ENCODE measurements at places on chromosomes 3 and 15. TPM values are rescaled to one million over a fixed set of nuclear protein-coding genes. Genes with fewer than 3 reads are reported as not detected.

- DNase-seq: no peak
Observed at GRCh38 chr3:23219552-23219951, 16.4 kb downstream of the UBE2E2 start.

DNA sequence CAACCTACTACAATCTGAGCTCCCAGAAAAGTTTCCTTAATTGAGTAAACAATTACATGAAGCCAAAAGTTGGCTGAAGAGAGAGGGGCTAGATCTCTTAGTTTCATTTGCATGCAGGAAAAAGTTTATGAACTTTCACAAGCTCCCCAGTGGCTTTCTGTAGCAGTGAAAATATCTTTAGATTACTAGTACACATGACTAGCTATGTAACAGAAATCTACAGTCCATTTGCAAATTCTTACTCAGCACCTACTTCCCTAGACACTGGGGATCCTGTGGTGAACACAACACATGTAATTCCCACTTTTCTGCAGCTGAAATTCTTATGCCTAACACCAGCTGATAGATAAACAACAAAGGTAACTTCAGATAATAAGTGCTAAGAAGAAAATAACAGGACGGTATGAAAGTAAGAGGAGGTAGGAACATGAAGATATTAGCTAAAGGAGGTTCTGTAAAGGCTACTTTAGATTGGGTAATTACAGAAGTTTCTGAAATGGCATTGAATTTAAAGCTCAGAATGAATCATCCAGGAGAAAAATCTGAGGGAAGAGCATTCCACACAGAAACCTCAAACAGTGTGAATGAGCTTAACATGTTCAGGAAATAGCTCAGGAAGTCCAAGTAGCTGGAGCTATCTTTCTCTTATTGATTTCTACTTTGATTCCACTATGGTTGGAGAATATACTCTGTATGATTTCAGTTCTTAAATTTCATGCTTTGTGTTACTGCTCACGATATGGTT is 204.8 kb downstream of the MAGI1 start:
- DNase-seq: no peak

GRCh38 chr3:123941121-123941520 is 19.9 kb downstream of the CCDC14 start:
- no peak for DNase-seq

Gene TMEM108
- total RNA-seq: 27.1 TPM

Gene CLDN11
- 12.3 TPM for total RNA-seq

Measured in occipital lobe (tissue), 3 donors.